ENCODE measurements at places on chromosomes 11 and 22.

DNA sequence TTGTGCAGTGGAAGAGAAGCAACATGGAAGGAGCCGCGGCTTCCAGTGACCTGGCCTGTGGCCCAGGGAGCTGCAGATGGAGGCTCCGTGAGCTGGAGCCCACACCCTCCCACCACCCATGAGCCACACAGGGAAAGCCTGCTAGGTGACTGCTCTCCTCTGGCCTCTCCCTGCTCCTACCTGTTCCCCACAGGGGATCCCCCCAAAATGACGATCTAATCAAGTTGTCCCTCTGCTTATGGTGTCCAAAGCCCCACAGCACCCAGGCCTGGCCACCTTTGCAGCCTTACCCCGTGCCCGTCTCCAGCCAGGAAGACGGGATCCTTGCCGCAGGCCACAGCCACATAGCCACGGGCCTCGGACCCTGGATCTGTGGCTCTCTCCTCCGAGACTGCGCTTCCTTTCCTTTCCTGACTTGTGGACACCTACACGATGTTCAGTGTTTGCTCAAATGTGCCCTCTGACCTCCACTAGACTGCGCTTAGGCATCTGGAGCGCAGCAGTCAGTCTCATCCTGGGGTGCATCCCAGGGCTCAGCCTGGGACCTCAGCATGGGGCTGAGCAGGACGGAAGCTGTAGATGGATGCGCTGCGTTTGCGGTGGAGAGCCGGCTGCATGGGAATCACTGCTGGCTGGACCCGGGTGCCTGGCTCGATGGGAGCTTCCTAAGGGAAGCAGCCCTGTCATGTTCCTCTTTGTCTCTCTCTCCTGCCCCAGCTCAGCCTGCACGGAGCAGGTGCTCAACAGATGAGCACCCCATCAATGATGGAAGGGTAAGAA lies 133.3 kb downstream of the ST3GAL4 start:
- DNase-seq = no peak

GRCh38 chr11:19978668-19979518 lies 181.4 kb downstream of the DBX1 start:
- DNase-seq = no peak

GRCh38 chr11:113296447-113297205 lies 17.8 kb upstream of the TTC12 start:
- DNase-seq = no peak

DNA sequence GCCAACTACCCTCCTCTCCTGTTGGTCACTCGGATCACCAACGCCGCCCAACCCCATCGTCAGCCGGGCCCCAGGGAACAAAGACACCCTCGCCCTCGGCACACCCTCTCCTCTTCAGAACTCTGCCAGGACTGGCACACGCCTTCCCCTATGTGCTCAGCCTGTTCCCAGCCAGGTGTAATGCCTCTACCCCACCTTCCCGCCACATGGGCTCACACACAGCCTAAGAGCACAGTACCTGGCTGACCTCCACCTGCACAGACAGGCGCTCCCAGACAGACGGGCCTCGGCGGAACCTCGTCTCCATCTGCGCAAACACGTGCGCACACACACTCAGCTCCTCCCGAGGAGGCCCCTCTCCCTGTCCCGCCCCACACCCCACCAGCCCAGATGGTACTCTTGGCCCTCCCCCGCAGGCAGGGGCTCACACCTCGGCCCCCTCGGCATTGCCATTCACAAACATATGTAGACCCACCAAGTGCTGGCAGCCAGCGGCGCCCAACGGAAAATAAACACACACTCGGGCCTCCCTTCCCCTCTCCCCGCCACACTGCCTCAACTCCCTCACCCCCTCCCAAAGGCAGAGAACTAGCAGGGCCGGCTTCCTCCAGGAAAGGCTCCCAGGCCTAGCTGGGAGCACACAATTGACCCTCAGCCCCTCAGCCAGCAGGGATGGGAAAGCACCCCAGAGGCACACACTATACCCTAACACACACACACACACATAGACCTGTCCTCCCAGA lies 8.5 kb downstream of the ELFN2 start:
- no peak for DNase-seq

DNA sequence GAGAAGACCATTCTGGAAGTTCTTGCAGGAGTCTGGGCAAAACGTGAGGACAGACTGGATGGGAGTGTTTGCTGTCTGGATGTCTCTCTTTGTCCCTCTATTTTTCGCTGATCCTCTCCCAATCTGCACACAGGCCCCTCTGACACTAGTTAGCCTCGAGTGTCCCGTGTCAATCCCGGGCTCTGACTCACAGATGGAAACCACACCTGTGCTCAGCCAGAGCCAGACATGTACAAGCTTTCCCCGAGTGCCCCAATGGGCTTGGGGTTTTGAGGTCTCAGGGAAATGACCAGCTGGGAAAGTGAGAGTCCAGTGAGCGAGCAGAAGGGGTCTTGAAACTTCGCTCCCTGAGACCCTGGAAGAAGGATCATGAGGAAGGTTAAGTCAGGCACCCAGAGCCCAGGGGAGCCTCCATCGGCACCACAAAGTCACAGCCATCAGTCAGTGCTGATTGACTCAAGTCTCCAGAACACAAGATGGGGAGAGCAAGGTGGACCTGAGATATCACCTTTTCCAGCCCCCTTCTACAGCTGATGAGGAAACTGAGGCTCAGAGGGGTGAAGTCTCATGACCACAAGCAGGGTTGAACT lies 13.9 kb downstream of the APOL2 start:
- no peak for DNase-seq

- DNase-seq = no peak
Observed at GRCh38 chr11:98185245-98185644, 835.5 kb upstream of the CNTN5 start.

- no peak for DNase-seq
Observed at GRCh38 chr11:72579816-72580641, 94.2 kb downstream of the PDE2A start.

DNA sequence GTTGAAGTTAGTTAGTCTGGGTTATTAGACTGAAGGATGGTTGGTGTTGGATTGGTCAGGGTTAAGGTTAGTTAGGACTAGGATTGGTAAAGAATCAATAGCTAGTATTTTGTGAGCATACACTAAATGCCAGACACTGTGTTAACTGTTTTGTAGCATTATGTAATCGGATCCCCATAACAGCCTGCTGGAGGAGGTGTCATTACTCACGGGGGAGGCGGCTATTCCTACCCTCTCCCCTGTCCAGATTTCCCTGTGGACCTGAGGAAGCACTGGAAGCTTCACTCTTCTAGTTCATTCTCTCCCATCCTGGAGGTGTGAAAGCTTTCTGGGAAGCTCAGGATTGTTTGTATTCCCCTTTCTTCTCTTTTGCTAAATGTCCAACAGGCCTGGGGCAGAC lies 40.5 kb upstream of the KCNJ11 start:
- DNase-seq = no peak

DNA sequence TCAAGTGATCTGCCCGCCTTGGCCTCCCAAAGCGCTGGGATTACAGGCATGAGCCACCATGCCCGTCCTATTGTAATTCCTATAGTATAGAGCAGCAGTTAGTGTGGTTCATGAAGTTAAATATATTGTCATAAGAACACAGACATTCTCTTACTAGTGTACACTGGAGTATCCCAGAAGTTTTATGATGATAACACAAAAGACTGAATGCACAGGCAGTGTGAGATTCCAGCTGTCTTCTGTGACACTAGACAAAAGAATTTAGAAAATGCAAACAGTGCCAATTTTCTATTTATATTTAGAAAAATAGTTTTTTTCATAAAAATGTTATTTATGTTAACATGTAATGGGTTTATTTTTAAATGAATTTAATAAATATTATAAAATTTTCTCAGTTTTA lies 39.4 kb upstream of the RBX1 start:
- DNase-seq = no peak

- no peak for DNase-seq
Observed at GRCh38 chr22:18905540-18906409, at the start of gene DGCR6. DGCR6 (plus strand) TSS chr22:18906320; CDS start chr22:18906375, 55 bp downstream.

DNA sequence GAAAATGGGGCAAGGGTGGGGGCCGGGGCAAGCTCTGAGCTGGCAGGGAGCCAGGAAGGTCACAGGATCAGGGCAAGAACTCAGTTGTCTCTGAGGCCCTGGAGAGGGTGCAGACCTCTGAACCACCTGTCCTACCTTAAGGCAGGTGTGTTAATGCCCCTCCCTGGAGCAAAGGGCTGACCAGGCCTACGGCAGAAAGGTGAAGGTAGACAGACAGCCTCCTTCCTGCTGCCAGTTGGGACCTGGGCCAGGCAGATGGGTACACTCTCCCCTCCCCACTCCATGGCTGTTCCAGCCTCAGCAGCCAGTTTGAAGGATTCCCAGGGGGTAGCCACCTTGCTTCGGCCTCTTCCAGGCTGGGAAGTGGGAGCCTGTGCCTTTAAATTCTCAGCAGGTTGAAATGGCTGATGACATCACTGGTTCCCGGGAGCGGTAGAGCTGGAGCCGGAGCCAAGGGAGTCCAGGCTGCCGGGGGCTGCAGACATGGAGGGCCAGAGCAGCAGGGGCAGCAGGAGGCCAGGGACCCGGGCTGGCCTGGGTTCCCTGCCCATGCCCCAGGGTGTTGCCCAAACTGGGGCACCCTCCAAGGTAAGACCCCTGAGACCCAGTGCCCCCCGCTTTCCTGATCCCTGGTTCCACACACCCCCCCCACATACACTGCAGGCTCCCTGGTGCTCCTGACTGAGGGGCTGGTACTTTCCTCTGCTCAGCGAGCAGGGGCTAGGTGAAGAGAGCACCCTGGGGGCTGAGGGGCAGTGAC lies at the start of gene INPP5J:
TSS of gene INPP5J (plus strand) at position 435 of the 760 bp plus-strand sequence. CDS start at position 484, 49 bp downstream.
- no peak for DNase-seq

DNA sequence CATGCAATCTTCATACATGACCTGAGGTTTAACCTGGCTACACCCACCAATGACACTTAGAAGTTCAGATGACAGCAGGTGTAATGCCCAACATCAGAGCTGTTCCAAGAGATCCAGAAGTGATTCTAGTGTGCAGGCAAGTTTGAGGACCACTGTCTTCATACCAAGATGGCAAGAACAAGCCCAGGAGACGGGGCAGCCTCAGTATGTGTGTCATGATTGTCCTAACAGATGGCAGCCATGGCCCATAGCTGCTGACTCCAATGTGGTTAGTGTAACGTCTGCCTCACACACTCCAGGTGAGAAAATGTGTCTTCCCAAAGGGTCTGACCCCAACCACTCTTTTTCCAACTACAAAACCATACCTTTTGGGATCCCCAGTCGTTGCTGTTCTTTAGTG lies 97.3 kb downstream of the ETS1 start:
- no peak for DNase-seq

DNA sequence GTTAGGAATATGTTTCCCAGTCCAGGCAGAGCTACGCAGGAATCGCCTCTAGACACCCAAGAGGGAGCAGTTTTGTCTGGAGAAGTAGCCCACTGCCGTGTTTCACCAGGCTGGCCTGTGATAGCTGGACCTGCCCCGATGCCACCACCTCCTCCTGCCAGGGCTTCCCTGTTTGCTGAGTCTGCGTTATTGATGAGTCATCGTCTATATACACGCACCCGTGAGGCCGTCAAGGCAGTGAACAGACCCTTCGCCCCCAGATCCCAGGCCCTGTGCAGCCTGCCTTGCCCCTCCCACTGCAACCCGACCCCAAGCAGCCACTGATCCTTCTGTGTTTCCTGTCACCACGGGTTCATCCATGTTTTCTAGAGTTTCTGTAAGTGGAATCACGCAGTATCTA lies 141.9 kb downstream of the IGLL1 start:
- DNase-seq = no peak

DNA sequence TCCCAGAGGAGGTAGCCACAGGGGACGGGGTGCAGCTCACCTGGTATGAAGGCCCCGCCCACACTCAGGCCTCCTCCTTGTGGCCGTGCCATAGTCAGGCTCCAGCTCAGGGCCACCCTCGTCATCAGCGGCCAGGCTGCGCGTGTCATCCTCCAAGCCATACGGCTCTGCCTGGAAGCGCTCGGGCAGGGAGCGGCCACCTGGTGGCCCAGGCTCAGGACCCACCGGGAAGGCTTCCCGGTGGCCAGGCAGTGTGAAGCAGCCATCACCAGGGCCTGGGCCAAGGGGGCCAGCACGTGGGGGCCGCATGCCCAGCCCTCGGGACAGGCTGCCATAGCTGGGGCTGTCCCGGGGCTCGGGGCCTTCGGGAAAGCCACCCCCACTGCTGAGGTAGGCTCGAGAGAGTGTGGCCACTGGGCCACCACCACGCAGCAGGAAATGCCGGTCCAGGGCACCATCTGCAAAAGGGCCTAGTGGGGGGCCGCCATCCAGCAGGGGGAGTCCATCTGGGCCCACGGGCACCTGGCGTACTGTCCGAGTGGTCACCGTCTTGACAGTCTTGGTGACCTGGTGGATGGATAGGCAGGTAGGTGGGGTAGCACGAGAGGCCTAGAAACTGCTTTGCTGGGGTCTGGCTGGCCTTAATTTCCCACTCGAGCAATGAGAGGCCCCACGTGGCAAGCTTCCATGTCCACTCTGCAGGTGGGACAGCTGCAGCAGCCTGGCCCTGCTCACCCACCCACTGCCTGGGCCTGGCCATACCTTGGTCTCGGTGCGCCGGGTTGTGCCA lies 35.3 kb downstream of the ARVCF start:
- no peak for DNase-seq

GRCh38 chr11:77052518-77052917 lies 14.3 kb upstream of the CAPN5 start:
- DNase-seq = no peak

- DNase-seq = no peak
Observed at GRCh38 chr22:24367841-24368240, 59.6 kb upstream of the ADORA2A start.

GRCh38 chr22:23670378-23671295 lies 20.2 kb upstream of the RGL4 start:
- DNase-seq = no peak

GRCh38 chr11:63846897-63847296 lies 8.0 kb downstream of the MARK2 start:
- no peak for DNase-seq

DNA sequence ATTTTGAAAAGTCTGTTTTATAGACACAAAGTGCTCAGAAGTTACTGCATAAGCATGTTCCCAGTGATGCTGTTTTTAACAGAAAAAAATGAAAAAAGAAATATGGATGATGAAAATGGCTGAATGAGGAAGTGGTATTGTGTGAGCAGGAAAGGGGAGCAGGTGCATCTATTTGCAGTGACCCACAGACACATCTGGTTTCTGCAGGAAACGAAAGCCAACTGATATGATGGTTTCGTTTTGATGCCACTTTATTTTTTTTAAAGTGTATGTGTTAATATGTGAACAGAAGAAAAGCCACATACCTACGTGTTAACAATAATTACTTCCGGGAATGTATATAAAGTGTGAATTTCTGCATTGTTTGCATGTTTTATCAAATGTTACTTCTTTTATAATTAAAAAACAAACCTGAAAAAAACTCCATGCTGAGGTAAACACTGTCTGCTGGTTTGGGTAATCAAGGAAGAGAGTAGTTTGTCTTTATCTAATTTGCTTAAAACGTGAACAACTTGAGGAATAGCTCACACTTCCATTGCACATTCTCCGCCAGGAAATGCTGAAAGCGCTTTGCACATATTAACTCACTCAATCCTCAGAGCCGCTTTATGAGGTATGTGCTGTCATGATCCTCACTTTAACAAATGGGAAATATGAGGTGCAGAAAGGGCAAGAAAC lies 1335.9 kb downstream of the TBC1D22A start:
- DNase-seq = no peak

All from stimulated activated CD8-positive, alpha-beta memory T cell treated with anti-CD3 and anti-CD28 coated beads, Interleukin-7, amount 100 ng/mL, for 1 hour (primary cell).